ENCODE measurements at places on chromosomes 3 and 15.

DNA sequence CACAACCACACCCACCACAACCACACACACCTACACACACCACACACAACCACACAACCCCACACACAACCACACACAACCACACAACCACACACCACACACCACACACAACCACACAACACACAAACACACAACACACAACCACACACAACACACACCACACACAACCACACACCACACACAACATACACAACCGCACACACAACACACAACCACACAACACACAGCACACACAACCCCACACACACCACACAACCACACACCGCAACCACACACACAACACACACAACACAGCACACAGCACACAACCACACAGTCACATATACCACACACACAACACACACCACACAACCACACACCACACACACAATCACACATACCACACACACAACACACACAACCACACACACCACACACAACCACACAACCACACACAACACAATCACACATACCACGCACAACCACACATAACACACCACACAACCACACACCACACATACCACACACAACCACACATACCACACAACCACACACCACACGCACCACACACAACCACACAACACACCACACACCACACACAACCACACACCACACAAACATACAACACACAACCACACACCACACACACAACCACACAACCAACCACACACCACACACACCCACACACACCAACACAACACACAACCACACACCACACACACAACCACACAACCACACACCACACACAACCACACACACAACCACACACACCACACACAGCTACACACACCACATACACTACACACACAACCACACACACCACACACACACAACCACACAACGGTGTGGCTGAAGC, 23.7 kb downstream of the CPN2 start:
- no peak for DNase-seq

DNA sequence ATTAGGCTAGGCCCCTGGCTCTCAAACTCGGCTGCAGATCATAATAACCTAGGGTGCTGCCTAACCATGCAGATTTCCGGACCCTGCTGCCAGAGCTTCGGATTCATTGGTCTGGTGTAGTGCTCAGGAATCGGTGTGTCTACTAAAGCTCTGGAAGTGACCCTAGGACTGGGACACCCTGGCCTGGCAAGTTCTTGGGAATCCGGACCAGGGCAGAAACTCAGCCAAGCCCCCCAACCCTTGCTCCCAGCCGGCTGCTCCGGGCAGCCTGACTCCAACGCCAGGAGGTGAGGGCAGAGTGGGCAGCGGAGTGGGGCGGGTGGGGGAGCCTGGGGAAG, 23.0 kb downstream of the IGDCC3 start:
- no peak for DNase-seq

DNA sequence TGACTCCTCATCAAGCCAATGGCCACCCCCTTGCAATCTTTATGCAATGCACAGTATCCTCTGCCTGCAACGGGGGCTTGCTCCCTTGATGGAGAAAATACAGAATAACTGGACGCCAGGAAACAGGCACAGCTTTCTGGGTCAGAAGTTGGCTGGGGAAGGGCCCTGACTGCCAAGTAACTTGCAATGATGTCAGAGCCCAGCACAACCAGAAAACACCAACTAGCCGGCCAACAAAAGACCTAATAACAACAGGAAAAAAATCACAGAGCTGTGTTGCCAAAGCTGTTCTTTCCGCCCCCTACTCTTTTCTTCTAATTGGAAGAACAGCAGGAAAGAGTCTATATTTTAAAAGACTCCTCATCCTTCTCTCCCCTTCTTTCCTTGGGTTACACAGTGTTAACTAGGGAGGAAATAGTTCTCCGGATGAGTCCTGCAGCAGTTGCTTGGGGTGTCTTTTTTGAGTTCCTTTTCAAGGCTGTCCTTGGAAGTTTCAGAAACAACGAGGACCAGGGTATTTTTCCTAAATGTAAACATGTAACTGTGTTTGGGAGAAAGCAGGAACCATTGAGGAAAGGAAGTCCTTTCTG, 1.4 kb upstream of the SEMA6D start:
- no peak for DNase-seq

DNA sequence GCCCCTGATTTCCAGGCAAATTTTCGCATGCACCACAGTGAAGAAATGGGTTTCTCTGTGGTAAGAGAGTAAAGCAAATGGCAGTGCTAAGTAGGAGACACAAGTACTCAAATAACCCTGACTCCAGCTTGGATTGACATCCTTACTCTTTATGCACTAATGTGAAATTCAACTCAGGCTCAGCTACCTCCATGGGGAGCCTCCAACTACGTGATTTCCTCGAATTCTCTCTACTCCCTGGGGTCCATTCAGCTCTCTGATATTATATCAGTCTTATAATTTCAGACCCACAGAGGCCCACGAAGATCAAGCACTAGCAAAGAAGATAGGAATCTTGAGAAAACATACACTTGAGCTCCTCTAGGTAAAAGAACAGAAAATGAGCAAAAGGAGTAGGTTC, 407.6 kb upstream of the CCDC54 start:
- no peak for DNase-seq

- DNase-seq: no peak
Measured at GRCh38 chr15:74444106-74445062, 10.6 kb upstream of the SEMA7A start.
